ENCODE measurements at places on chromosomes 7 and 10.

GRCh38 chr7:134777908-134778580, 1.4 kb upstream of the CALD1 start:
- peak overlapping the region; percentile 79 for H3K4me3 ChIP-seq
- H3K4me1 ChIP-seq, result peaks cover 15% of the 10 kb centered on the region
- H3K27ac ChIP-seq, result peak overlapping the region; percentile 93
- H3K27me3 ChIP-seq, result no peaks in the 10 kb centered on the region
- no peak for DNase-seq

- peaks cover 49% of the 10 kb centered on the region for H3K4me1 ChIP-seq
- DNase-seq, result no peak
- no peak overlapping the region for H3K27ac ChIP-seq
Measured at GRCh38 chr10:91559750-91560149, 73.1 kb downstream of the PPP1R3C start.

GRCh38 chr7:151927011-151927410, 29.2 kb upstream of the GALNTL5 start:
- H3K4me1 ChIP-seq, result no peaks in the 10 kb centered on the region
- no peak overlapping the region for H3K27ac ChIP-seq
- DNase-seq, result no peak
- H3K4me3 ChIP-seq, result no peak overlapping the region
- H3K36me3 ChIP-seq, result no peaks in the 10 kb centered on the region
- H3K27me3 ChIP-seq, result no peaks in the 10 kb centered on the region

- H3K36me3 ChIP-seq, result no peaks in the 10 kb centered on the region
- no peak for DNase-seq
- H3K4me1 ChIP-seq, result no peaks in the 10 kb centered on the region
Measured at GRCh38 chr7:72334066-72334465, 78.1 kb downstream of the CALN1 start.
